ENCODE measurements at places on chromosomes 6 and 20.

- DNase-seq, result no peak
Observed at GRCh38 chr6:149895833-149896271, 2.1 kb downstream of the RAET1E start.

GRCh38 chr6:132465530-132466485, 47.1 kb downstream of the STX7 start:
- DNase-seq, result no peak

DNA sequence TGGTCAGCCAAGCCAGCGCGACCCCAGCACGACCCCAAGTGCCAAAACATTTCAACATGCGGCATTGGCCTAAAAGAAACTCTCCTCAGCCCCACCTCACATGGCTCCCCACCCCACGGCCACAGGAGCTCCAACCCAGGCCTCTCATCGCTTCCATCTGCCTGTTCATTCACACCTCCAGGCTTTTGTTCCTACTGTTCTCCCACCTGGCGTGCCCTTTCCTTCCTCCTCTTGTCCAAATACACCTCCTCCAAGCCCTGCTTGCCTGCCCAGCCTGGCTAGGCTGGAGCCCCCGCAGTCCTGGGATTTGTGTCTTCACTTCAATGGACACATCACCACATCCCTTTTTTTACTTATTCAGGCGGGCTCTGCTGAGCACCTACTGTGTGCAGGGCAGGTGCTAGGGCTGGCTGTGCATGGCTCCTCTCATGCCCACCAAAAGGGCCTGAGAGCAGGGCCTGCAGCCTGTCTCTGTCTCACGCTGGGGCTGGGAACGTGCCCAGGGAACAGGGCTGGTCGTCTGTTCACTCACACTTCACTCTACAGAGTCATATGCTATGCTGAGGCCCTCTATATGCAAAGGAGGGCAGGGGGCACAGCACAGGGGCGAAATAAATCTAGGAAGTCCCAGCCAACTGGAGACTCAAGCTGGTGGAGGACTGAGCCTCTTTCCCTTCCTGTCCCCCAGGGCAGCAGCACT, 61.1 kb downstream of the GRM4 start:
- no peak for DNase-seq

DNA sequence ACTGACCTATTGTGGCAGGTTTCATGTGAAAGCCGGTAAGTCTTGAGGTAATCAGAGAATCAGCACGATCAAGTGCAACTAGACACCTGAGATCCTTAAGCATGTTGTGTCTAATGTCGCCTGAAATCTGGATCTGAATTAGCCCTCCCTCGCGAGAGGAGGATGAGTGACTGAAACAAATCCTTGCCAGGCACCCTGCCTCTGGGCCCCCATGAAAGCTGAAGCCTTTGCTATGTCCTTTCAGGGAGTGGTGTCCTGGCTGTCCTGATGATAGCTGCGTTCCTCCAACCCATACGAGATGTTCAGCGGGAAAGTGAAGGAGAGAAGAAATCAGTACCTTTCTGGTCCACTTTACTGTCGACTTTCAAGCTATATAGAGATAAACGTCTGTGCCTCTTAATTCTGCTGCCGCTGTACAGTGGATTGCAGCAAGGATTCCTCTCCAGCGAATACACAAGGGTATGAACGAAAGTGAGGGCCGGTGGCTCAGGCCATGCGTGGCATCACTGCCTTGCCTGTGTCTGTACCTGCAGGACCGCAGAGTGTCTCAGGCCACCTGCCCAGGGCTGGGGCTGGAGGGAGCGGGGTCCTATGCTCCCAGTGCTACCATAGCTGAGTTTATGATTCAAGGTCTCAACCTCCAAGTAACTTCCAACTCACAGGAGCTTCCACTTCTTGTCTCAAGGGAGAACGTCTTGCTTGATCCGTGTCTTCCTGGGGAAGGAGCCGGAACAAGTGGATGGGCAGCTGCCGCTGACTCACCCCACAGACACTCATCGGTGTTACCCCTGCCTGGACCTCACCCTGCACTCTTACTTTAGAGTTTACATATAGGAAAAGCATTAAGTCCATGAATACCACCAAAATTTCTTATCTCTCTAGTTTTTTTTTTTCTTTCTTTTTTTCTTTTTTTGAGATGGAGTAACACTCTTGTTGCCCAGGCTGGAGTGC, 12.8 kb downstream of the UNC93A start:
- DNase-seq, result no peak

- no peak for DNase-seq
Observed at GRCh38 chr6:48641544-48641943, 530.5 kb upstream of the PTCHD4 start.

DNA sequence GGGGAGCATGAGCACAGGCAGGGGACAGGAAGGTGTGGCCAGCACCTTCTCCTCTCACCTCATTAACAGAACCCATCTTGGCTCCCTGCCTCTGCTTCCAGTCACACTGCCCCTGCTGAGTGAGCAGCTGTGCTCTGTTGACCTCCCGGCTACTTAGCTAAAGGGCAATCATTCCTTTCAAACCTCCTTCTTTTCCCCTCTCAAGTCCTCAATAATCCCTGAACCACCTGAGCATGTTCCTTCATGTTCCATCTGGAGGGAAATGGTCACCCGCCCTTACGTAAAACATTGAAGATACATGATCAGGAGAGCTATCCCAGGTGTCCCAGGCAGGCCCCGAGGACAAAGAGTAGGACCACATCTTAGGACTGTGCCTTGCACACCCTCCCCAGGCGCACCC, 21.7 kb upstream of the MRPS10 start:
- DNase-seq, result no peak

DNA sequence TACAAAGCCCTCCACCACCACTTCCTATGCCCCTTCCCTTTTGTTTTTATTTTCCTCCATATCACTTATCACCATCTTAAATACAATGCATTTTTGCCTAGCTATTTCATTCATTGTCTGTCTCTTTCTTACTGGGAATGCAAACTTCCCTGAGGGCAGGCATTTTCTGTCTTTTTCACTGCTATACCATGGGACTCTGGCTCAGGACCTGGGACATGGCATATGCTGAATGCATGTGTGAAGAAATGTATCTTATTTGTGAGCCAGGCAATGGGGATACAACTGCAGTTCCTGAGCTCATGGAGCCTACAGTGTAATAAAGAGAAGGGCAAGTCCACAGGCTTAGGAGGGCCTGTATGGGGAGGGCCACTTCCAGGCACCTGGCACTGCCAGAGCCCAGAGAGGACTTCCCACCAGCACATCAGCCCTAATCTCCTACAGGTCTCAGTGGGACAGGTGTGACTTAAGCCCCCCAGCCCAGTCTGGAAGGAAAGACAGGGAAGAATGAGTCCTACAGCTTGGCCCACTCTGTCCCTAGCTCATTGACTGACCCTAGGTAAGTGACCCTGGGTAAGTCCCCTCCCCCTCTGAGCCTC, 43.2 kb downstream of the TFEB start:
- DNase-seq, result no peak

- DNase-seq, result no peak
Observed at GRCh38 chr6:70380252-70380651, 33.1 kb upstream of the FAM135A start.

GRCh38 chr6:44004625-44005506, 122.4 kb downstream of the MRPL14 start:
- DNase-seq, result no peak

DNA sequence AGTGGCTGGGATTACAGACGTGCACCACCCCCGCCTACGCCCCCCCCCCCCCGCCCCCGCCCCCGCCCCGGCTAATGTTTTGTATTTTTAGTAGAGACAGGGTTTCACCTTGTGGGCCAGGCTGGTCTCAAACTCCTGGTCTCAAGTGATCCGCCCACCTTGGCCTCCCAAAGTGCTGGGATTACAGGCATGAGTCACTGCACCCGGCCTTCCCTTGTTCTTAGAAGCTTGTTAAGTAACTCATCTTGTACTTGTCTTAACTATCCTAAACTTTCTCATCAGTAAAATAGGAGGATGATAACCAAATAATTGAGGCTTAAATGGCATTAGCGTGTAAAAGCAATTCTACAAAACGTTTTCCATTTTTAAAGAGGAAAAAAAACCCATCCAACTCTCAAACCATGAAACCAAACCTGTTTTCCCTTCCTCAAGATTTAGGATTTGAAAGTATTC, 4.2 kb downstream of the CDYL start:
- no peak for DNase-seq

- DNase-seq, result no peak
Observed at GRCh38 chr6:142694054-142694453, 250.9 kb downstream of the HIVEP2 start.

DNA sequence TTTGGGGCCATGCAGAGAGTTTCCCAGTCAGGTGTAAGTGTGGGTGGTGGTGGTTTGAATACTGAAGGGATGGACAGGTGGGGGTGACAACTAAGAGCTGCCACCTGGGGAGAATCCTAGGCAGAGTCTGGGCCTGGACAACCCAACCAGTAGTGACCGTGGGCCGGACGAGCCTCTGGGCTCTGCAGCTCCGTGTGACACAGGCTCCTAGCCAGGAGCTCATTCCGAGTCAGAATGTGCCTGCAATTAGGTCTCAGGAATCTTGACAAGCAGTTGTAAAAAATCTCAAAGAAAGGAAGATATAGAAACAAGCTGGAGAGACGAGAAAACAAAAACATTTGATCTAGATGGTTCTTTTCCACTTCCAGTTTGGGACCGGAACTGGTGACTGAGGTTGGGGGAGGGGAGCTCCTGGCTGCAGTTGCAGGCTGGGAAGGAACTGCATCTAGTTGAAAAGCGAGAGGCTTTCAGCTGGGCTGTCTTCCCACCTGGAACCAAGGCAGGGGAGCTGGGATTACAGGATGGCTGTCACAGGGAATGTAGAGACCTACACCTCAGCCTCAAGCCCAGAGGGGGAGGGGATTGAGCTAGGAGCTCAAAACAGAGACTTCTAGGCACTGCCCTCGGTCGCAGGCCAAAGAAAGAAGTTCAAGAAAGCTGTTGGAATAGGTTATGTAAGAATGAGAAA, 156.9 kb downstream of the PAX1 start:
- no peak for DNase-seq

- no peak for DNase-seq
Observed at GRCh38 chr6:145670311-145670710, 65.0 kb downstream of the EPM2A start.

- no peak for DNase-seq
Observed at GRCh38 chr6:53761036-53761435, 33.8 kb upstream of the LRRC1 start.

DNA sequence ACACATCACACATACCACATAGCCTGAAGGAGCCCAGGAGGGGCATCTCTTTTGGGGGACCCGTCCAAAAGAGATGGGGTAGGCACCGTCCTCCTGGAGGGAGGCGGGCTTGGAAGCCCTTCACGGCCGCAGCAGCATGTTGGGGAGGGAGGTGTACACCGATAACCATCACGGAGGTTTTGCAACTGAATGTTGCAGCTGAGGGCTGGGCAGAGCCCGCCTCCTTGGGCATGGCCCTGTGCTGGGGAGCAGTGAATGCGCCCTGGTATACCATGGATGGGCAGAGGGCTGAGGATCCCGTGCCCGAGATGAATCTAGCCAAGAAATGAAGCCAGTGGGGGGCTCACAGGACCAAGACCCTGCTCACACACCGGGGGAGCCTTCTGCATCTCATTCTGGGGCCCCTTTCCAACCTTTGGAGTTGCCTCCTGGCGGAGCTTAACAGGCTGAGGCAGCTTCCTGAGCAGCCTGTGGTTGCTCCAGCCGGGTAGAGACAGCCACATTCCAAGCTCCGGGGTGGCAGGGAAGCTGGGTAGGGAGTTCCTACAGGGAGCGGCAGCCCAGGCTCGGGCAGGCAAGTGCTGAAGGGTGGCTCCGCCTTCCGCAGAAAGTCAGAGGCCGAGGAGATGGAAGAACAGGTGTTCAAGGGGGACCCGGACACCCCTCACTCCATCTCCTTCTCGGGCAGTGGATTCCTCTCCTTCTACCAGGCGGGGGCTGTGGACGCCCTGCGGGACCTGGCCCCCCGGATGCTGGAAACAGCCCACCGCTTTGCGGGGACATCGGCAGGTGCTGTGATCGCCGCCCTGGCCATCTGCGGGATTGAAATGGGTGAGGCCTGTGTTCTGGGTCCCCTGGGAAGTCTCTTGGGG, at the start of gene PNPLA1:
Gene PNPLA1, plus strand, starts transcription at position 227 of the 872 bp plus-strand sequence. Its CDS starts 400 bp downstream, at position 627.
- no peak for DNase-seq

- DNase-seq, result no peak
Observed at GRCh38 chr6:7159790-7160525, 52.2 kb downstream of the RREB1 start.

- DNase-seq, result no peak
Observed at GRCh38 chr6:129662406-129662766, 47.6 kb downstream of the ARHGAP18 start.

DNA sequence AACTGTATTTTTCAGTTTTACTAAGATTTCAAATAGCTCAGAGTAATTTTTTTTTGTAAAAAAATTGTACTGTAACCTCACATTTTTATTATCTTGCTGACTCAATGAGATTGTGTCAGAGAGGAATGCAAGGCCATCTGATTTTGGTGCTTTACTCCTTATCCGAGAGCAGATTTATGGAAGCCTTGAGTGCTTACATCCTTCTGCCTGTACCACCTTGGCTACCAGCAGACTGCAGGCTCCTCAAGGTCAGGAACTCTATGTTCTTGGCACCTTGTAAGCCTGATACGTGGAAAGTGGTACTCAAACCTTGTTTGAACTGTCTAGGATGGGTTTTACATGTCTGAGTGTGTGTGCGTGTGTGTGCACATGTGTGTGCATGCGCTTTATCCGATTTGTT, 80.1 kb upstream of the MLIP start:
- no peak for DNase-seq

DNA sequence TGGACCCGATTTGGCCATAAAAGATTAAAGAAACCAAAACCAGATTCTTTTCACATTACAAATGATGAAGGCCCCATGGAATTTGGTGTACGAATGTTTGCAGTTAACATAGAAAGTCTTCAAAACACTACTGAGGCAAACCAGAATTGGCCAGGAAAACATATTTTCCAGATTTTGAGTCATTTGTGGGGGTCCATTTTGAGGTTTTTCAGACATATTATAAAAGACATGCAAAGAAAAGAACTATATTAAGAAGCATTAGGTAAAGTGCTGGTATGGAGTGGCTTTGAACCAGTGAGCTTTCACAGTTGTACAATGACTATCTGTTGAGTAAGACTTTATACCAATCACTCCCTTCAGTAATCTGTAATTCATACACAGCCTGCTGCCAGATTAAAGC, 168.9 kb upstream of the COL21A1 start:
- DNase-seq, result no peak

- DNase-seq, result no peak
Observed at GRCh38 chr20:13611611-13612125, 27.1 kb downstream of the TASP1 start.

GRCh38 chr20:46023148-46023484, 5.9 kb upstream of the SLC12A5 start:
- DNase-seq, result no peak

- no peak for DNase-seq
Observed at GRCh38 chr20:38543014-38543906, 37.7 kb upstream of the ADIG start.

GRCh38 chr20:21901470-21902275, 196.2 kb downstream of the PAX1 start:
- no peak for DNase-seq

DNA sequence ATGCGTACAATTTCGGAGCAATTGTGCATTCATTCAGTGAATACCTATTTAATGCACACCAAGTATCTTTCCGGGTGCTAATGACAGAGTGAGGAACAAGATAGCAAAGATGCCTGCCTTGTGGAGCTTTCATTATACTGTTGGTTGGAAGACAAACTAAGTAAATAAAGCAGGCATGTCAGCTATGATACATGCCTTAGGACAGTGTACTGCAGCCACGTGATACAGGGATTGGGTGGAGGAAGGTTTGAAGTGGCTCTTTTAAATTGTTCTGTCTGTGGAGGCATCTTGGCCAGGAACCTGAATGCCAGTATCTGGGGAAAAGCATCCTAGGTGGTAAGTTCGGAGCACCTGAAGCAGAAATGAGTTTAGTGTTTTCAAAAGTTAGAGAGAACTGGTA, 3.0 kb upstream of the OTOR start:
- DNase-seq, result no peak

GRCh38 chr6:98787961-98788360, 46.4 kb upstream of the POU3F2 start:
- DNase-seq, result no peak
